ENCODE measurements at places on chromosomes 2 and 18. TPM values are rescaled to one million over a fixed set of nuclear protein-coding genes. Genes with fewer than 3 reads are reported as not detected.

GRCh38 chr2:11050565-11050964 is 104.7 kb upstream of the SLC66A3 start:
- no peak for DNase-seq

DNA sequence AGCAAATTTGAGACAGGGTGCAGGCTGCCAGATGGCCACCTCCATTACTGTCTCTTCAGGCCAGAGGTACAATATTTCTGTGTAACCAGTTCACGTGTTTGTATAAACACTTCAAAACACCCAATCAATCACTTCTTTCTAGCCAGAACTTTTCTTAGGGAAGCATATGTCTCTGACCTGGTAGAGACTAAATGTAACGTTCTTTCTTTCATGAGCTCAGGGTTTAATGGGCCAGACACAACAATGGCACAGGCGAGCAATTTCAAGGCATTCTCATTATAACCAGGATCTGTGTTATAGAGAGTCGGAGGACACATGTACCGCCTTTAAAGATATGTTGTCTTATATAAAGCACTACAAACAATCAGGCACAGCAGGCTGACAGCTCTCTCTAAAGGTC is 1846.4 kb upstream of the PIK3C3 start:
- DNase-seq, result no peak

ABHD1 gene
- 0.86 TPM for polyA plus RNA-seq

TUBB8B gene
- polyA plus RNA-seq, result 2.9 TPM

PCARE gene
- 0.50 TPM for polyA plus RNA-seq

DNA sequence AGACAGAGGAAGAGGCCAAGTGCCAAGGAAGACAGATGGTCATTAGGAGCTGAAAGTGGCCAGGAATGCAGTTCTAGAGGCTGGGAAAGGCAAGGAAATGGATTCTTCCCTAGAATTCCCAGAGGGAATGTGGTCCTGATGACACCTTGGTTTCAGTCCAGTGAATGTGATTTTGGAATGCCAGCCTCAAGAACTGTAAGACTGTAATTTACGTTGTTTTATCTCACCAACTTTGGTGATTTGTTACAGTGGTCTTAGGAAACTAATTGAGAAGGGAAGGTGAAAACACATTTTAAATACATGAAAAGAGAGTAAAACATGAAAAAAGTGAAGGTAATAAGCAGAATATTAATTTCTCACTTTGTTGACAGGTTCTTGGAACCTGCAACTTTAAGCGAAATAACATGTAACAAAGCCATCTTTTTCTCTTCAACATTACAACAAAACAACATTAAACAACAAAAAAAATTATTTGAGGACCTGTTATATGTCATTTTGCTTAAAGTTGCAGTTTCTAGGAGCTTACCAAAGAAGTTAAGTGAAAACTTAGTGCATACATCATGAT is 370.2 kb downstream of the METTL4 start:
- no peak for DNase-seq

- no peak for DNase-seq
Measured at GRCh38 chr2:179606141-179606540, 255.3 kb downstream of the ZNF385B start.

FAM110C gene
- 5.8 TPM for polyA plus RNA-seq

ABCG5 gene
- not detected for polyA plus RNA-seq

DNA sequence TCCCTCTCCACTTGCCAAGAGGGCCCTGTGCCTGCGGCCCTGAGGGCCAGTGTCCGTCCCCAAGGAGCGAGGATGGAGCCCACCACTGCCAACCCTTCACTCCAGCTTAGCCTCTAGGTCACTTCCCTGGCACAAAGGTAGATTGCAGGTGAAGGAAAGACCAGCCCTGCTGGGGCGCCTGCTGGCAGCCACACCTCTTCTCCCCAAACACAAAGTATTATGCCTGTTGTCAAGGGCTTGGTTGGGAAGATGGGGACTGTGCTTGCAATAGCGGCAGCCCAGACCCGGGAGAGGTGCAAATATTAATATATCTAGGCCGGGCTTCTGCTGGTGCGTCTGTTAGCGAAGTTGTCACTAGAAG is 7.7 kb downstream of the KCNF1 start:
- no peak for DNase-seq
